GM13977 (cell line): ENCODE measurements at places on chromosomes 1 and 21.

- no peak for DNase-seq
Observed at GRCh38 chr21:38400195-38400919, 97.9 kb downstream of the ERG start.

DNA sequence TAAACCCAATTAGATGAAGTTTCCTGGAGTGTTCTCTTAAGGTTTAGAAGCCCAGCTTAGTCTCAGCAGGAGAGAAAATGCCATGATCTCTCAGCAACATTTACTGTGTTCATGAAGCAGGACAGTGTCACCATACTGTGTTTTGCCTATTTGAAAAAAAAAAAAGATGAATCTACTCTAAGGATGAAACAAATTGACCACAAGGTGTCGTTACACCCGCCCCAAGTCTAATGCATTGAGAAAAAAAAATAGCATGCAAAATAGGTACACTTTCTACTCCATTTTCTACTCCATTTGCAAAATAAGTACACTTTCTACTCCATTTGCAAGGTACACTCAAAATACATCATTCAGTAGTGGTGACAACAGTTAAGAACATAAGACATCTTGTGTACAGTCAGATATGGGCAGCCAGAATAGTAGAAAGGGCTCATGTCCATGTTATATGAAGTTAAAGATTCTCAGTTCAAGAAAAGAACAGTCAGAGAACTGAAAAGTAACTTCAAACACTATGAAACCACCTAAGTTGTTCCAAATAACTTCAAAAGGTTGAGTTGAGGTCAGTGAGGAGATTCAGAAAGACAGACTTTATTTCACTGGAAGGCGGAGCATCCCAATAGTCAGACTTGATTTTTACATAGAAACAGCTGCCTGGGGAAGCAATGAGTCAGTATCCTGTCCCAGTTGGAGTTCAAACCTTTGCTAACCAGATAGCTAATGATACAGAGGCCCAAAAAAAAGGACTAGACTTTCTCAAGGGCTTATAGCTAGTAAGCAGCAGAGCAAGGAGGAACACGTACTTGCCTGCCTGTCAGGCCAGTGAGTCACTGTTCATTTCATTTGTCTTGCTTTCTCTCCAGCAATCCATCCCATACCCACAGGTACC lies 13.3 kb downstream of the PLPPR5 start:
- no peak for DNase-seq

- no peak for DNase-seq
Observed at GRCh38 chr1:62228136-62228882, 33.7 kb downstream of the L1TD1 start.

DNA sequence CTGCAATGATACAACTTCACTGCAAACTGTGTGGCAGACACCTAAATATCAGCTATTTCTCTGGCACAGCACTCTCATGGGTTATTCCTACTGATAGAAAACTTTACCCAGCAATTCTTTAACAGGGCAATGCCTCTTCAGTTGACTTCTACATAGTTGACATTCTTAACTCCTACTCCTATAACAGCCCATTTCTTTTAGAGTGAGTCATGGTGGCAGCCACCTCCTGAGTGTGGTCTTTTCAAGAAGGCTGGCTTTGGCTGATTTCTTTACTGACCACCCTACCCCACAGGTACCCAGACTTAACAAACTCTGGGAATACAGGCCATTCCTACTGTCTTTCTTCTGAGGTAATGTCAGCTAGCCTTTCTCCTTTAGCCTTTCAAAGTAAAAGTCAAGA lies 805.8 kb upstream of the ADGRL2 start:
- no peak for DNase-seq

- peak; percentile 40 for DNase-seq
Observed at GRCh38 chr1:151511636-151512215, 539 bp downstream of the CGN start.

- no peak for DNase-seq
Observed at GRCh38 chr1:156106624-156107488, 7.7 kb upstream of the LMNA start.

GRCh38 chr1:18943914-18944572 lies 12.4 kb downstream of the IFFO2 start:
- peak; percentile 61 for DNase-seq

GRCh38 chr1:77489910-77490309 lies 192.5 kb downstream of the ZZZ3 start:
- no peak for DNase-seq

GRCh38 chr1:7582460-7582972 lies 188.6 kb upstream of the VAMP3 start:
- DNase-seq: no peak

DNA sequence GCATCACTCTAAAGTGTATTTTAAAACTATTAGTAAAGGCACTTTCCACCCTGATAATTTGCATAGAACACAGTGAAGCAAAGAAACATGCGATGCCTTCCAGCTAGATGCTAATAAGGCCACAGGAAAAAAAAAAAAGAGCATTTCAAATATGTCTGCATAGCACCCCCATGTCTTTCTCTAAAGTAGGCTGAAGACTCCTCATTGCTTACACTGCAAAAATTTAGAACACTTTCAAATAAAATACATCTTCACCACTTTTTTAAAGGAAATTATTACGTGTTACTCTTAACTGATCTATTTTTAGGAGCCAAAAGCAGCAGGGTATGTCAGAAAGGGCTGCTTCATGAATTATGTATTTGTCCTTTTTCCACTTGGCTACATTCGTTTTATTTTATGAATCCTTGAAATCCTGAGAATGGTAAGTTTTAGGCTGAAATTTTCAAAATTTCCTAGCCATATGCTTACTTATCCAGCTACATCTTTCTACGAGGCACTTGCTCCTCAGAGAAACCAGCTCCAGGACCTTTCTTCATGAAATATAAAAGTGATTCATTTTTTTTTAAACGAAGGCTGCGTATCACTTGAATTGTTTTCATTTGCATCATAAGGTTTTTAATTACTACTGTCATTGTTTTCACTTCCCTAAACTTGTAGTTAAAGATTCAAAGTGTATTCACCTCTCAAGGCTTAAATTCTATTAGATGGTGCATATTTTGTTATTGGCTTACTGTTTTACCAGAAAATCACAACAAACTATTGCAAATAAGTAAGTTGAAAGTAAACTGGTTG lies 513.0 kb downstream of the PTPRC start:
- DNase-seq: peak; percentile 7

GRCh38 chr1:232140419-232141166 lies 489.3 kb downstream of the SIPA1L2 start:
- no peak for DNase-seq

- DNase-seq: no peak
Observed at GRCh38 chr1:66777831-66778230, 23.2 kb downstream of the INSL5 start.

- no peak for DNase-seq
Observed at GRCh38 chr1:3599286-3599811, 12.0 kb downstream of the MEGF6 start.

- no peak for DNase-seq
Observed at GRCh38 chr1:2226525-2227345, 1.4 kb upstream of the SKI start.

DNA sequence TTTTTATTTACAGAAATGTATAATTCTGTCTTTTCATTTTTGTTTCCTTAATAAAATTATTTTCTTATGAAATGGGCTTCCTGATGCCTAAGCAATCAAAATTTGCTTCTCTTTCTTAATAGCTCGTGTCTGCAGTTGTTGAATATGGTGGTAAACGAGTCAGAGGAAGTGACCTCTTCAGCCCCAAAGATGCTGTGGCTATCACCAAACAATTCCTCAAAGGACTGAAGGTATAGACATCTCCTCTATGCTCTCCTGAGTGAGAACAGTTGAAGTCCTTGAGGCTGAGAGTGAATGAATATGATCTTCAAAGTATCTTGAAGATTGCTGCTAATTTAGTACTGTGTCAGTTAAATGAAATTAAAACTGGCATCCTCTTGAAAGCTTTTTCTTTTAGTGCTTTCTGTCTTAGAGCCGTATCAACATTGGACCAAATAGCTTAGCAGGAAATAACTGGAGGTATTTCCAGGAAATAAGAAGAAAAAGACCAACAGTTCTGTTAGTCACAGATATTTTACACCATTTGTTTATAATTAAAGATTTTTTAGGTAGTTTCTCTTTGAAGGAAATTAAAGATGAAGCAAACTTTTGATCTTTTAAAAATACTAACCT lies 24.7 kb downstream of the VPS45 start:
- DNase-seq: no peak

- DNase-seq: no peak
Observed at GRCh38 chr1:81314513-81315233, 486.1 kb upstream of the ADGRL2 start.

DNA sequence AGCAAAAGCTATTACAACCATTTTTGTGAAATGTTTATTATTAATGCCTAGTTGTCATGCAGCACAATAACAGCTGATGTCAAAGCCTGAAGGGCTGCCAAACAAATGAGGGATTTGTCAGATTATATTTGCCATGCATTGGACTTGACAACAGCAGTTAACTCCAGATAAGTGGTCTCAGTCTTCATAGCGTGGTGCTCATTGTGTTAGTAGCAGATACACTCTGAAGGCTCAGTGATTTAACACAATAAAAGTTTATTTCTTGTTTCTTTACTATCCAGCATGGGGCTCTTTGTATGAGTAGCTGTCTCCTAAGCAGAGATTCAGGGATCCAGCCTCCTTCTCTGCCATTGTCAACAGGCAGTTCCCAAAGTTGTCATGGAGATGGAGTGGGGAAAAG lies 76.0 kb upstream of the PTGFRN start:
- no peak for DNase-seq

- DNase-seq: no peak
Observed at GRCh38 chr1:109185357-109185756, 28.4 kb upstream of the SARS1 start.

- no peak for DNase-seq
Observed at GRCh38 chr1:79373481-79374125, 367.1 kb upstream of the ADGRL4 start.

GRCh38 chr1:203796236-203796605 lies 798 bp downstream of the ZBED6 start:
- no peak for DNase-seq

GRCh38 chr1:5287178-5288150 lies 633.1 kb downstream of the AJAP1 start:
- DNase-seq: no peak

GRCh38 chr1:64223329-64224151 lies 20.1 kb downstream of the UBE2U start:
- DNase-seq: peak; percentile 40

DNA sequence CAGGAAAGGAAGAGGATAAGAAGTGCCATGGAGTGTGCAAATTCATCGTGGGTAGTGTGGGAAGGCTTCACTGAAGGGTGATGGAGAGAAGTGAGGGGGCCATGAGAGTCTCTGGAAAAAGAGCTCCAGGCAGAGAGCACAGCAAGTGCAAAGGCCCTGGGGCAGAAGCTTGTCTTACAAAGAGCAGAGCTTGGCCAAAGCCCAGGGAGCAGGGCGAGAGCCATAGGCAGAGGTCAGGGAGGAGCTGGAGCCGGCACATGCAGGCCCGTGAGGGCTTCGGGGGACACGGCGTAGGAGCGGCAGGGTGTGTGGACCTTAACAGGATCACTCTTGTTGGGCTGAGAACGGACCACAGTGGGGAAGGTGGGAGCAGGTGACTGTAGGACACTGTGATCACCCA lies 83.7 kb upstream of the EDN2 start:
- no peak for DNase-seq

GRCh38 chr1:156692925-156693847 lies 12.2 kb downstream of the CRABP2 start:
- no peak for DNase-seq

- no peak for DNase-seq
Observed at GRCh38 chr1:203778789-203779188, 13.8 kb downstream of the LAX1 start.

DNA sequence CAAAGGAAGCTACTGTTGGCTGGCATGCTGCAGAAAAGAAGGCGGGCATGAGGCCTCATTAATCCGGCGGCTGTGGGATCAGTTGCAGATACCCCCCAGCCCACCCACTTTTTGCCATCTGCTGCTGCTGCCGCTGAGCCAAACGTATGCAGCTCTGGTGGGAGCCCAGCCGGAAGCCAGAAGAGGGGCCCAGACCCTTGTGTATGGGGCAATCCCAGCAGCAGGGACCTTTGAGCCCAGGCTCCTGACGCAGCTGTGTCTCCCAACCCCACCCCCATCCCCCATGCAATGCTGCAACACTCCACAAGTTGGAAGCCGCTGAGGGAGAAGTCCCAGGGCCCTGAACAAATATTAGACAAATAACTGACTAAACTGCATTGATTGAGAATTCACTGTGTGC lies 106.0 kb downstream of the ELAVL4 start:
- DNase-seq: no peak

DNA sequence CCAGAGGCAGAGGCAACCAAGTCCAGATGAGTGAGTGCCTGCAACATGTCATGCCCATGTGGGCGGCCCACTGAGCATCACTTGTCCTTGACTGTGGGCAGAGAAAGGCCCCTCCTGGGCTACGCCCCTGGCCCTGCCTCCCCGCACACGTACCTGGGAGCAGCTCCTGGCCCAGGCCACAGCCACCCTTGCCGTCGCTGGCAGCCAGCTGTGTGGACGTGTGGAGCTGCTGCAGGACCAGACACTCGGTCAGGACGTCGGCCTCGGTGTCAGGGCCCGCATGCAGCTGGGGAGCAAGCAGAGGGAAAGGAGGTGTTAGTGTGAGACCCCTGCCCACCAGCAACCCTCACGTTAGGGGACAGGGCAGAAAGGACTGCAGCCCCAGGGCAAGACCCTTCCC lies 61.3 kb downstream of the DMRTB1 start:
- no peak for DNase-seq

DNA sequence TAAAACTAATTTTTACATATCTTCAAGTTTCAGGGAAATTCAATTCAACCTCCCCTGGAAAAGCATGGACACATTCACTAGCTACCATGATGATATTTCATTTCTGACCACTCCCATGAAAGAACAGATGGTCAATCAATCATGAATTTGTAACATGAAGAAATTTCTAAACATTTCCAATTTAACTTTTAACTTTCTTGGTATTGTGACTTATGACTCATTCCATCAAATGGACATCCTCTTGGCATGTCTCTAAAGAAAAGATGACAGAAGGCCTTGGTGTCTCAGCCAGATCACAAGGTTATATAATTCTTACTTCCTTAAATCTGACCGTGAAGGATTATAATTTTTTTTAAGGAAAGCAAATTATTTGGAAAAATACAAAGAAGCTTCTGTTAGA lies 10.5 kb upstream of the MCOLN3 start:
- DNase-seq: no peak

GRCh38 chr1:21217812-21218596 lies 41.3 kb upstream of the EIF4G3 start:
- no peak for DNase-seq

- no peak for DNase-seq
Observed at GRCh38 chr1:14590411-14591180, 7.9 kb upstream of the KAZN start.
